HS-5 (cell line): ENCODE measurements at places on chromosomes 2 and 18.

- DNase-seq = no peak
Measured at GRCh38 chr2:50490991-50491390, 540.9 kb downstream of the NRXN1 start.

DNA sequence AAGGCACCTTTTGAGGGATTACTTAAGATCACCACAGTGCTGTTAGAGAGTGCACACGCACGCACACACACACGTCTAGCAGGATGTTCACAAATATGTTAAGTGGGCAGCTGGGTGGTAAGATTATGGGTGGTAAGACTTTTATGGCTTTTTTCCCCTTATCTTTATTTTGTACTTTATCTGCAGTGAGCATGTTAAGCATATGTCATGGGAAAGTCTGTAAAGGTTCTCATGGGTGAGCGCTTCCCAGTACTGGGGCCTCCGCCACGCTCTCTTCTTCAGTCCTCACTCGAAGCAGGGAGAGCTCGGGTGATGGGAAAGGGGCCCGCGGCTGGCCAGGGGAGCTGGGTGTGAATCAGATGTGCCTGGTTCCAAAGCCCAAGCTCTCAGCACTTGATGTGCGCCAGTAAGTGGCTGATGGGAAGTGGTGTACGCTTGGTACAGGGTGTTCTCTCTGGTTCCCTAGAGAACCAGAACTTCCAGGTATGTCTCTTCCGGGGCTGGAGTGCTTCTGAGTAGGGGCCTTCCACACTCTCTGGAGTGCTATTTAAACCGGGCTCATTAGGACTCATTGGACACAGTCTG lies 83.9 kb upstream of the YWHAQ start:
- no peak for DNase-seq

- no peak for DNase-seq
Measured at GRCh38 chr2:14816069-14817060, 183.8 kb downstream of the LRATD1 start.

DNA sequence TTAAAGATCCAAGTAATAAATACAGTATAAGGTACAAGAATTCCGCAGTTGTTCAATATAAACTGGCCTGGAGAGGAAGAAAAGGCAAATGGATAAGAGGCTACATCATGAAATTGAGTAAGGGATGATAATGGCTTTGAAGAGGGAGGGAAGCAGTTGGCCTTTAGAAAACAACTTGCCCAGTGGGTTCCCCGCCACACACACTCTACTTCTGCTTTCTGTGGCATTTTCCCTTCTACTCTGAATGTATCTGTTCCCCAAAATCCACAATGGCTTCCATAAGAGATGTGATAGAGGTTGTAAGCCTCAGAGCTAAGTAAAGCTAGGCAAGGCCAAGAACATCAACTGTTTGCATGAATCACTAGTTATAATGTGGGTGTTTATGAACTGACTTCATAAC lies 221.3 kb downstream of the MBD2 start:
- DNase-seq = no peak

GRCh38 chr18:6058941-6059340 lies 163.6 kb upstream of the TMEM200C start:
- no peak for DNase-seq

GRCh38 chr2:101710471-101711318 lies 13.2 kb downstream of the MAP4K4 start:
- DNase-seq = no peak

GRCh38 chr2:190069936-190070696 lies 7.6 kb upstream of the MSTN start:
- peak; percentile 72 for DNase-seq

DNA sequence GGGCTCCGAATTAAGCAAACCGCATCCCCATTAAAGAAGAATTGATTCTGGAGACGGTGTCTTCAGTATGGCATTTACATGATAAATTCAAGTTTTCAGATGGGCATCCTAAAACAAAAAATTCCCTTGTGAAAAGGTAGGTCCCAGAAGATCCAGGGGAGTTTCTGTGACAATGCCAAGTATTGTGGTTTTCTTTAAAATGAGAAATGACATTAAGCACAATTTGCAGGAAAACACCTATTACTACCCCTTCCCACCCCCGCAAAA lies 689 bp upstream of the YWHAQ start:
- DNase-seq = no peak

DNA sequence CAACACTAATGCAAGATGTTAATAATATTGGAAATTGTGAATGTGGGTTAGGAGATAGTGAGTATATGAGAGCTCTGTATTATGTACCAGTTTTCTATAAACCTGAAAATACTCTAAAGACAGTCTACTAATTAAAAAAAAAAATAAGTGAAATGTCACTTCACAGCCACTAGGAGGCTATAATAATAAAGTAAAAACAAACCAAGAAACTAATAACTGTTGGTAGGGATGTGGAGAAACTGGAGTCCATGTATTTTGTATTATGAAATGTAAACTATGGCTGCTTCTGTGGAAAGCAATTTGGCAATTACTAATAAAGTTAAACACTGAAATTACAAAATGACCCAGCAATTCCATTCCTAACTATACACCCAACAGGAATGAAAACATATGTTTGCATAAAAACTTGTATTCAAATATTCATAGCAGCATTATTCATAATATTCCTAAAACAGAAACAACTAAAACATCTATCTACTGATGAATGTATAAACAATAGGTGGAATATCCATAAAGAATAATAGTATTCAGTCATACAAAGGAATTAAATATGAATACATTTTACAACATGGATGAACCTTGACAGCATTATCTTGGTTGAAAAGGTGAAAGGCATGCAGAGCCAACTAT lies 36.2 kb downstream of the CCDC178 start:
- DNase-seq = peak; percentile 1
